ENCODE measurements at places on chromosomes 5 and 9.

DNA sequence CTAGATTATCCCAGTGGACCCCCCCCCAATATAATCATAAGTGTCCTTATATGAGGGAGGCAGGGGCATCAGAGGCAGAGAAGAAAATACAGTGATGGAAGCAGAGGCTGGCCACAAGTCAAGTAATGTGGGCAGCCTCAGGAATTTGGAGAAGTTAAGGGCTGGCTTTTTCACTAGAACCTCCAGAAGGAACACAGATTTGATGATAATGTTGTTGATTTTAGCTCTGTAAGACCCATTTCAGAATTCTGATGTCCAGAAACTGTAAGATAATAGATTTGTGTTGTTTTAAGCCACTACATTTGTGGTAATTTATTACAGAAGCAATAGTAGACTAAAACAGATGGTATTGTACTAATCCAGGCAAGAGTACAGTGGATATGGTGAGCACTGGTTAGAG lies 36.3 kb upstream of the LRRTM2 start:
- no peak for DNase-seq

DNA sequence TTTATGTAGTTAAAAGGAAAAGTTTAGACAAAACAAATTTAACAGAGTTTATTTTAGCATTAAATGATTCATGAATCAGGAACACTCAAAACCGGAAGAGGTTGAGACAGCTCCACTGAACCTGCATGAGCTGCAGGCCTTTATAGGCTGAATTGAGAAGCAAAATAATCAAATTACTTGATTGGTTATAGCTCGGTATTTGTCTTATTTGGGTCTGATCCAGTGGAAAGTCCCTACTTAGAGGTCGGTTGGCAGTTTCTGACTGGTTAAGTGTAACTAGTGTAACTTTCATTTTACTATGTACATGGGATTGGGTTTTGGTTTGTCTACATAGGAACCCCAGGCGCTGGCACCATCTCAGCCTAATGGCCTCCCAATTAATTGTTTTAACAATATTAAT lies 74.1 kb upstream of the PIK3R1 start:
- no peak for DNase-seq

DNA sequence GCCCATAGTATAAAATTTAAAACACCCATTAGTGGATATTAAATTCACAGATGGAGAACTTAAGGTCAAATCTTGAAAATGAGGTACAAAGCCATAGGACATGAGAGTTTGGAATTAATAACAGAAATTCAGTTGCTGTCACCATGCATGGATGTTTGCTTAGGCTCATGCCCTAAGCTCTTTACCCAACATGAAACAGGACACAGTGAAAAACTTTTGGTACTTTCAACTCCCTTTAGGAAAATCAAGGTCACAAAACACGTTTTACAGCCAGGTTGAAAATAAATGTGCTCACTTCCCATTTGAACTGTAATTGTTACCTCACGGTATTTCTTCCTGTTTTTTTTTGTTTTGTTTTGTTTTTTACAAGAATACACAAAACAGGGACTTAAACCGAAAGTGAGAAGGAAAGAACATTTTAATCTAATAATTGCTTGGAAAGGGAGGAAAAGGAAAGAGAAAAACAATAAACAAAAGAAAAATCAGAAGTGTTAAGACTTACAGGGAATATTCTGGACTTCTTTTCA lies 6.1 kb upstream of the TOPORS start:
- DNase-seq, result no peak

DNA sequence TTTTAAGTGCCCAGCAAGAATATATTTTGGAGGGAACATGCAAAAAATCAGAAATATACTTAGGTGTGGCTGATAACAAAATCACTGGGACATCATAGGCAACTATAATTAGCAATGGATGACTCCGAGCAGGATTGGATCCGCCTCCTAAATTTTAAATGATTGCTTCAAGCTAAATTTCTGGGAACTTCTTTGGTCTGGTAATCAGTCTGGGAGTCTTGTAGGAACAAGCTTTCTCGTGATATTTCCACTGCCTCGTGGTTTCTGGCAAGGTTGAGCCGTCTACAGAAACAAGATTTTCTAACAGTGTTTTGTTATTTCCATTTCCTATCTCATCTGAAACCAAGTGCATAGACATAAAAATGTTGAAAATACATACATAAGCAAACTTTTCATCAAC lies 232.6 kb downstream of the BNC2 start:
- no peak for DNase-seq

DNA sequence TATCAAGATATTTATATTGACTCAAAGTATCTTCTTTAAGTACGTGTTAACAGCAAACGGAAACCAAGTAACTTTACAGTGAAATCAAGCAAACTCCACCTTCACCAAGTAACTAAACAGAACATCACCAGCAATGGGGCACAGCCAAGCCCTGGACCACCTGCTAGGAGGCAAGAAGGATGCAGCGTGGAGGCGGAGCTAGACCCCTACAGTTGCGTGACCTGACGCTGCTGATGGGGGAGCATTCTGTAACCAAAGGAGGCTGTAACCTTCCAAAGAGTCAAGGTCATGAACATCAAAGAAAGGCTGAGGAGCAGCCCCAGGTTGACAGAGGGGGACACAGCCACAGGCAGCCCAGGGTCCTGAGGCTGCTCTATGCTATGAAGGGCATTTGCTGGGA lies 6.1 kb downstream of the VAV2 start:
- DNase-seq, result no peak

GRCh38 chr5:135362102-135362501 lies 36.9 kb downstream of the MACROH2A1 start:
- DNase-seq, result no peak

GRCh38 chr9:92711146-92711545 lies 41.2 kb upstream of the IPPK start:
- DNase-seq, result no peak

- no peak for DNase-seq
Observed at GRCh38 chr9:96048104-96048955, 172.8 kb downstream of the ERCC6L2 start.

DNA sequence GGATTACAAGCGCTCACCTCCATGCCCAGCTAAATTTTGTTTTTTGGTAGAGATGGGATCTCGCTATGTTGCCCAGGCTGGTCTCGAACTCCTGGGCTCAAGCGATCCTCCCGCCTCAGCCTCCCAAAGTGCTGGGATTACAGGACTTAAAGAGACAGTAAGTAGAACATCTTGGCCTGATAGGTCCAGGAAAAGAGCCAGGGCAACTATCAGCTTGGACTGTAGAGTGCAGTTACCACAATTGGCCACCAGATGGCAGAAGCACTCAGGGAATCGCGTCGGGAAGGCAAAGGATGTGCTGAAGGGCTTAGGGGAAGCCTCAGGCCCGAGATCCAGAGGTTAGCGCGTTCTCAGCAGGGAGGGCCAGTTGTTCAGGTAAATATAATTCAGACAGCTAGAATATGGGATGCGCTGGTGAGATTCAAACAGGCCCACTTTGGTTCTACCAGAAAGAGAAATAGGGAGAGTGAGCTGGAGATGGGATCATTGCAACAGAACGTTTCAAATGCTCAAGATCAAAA lies 21.5 kb downstream of the C9orf57 start:
- DNase-seq, result peak; percentile 43
